ENCODE measurements at places on chromosomes 11 and 22. TPM values are rescaled to one million over a fixed set of nuclear protein-coding genes. Genes with fewer than 3 reads are reported as not detected.

- H3K4me3 ChIP-seq, result no peak overlapping the region
- H3K4me1 ChIP-seq, result no peaks in the 10 kb centered on the region
- H3K36me3 ChIP-seq, result no peaks in the 10 kb centered on the region
- no peak overlapping the region for H3K27ac ChIP-seq
- no peak for DNase-seq
These were observed 1030.8 kb upstream of the CCDC90B start for GRCh38 chr11:84316866-84317555.

DNA sequence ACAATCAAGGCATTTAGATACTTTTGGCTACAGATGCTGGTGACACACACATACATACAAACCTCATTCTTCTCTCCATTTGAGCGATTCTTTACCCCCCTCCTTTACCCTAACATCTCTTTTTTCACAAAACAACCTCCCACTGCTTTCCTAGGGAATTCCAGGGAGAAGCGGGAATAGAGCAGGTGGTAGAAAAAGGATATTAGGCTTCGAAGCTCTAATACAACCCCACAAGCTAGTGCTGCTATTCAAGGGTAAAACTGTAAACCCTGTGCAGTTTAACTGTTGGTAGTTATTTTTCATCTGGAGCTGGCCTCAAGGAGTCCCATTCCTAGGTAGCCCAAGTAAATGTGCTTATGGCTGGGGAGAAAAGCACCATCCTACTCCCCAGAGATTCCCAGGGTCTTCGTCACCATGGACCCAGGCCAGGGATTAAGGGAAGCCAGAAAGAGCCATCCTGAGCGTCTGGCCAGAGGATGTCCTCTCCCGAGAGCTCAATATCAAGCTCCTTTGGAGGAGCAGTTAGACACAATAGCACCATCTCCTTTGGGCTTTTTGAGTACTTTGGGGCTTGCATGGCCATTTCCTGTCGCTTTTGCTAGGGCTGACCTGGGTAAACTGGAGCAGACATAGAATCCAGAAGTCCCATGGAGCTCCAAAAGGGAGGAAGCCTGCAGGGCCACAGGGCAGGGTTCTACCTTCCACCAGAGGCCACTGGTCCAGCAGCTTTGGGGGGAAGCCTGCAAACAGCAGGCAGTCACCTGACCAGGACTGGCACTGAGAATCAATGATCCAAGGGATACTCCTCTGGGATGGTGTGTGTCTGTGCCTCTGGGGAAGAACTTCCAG is 3.1 kb downstream of the MAML2 start:
- H3K4me1 ChIP-seq, result peaks cover 46% of the 10 kb centered on the region
- H3K4me3 ChIP-seq, result peak overlapping the region; percentile 96
- peak; percentile 42 for DNase-seq
- peaks cover 13% of the 10 kb centered on the region for H3K36me3 ChIP-seq
- peak overlapping the region; percentile 90 for H3K27ac ChIP-seq

GRCh38 chr22:48858121-48858520 is 969.6 kb downstream of the BRD1 start:
- H3K4me1 ChIP-seq, result no peaks in the 10 kb centered on the region
- no peak overlapping the region for H3K27ac ChIP-seq
- no peak overlapping the region for H3K4me3 ChIP-seq
- H3K36me3 ChIP-seq, result no peaks in the 10 kb centered on the region
- no peak for DNase-seq

GRCh38 chr11:62933750-62934495 is 12.8 kb upstream of the CHRM1 start:
- no peaks in the 10 kb centered on the region for H3K4me1 ChIP-seq
- peaks cover 18% of the 10 kb centered on the region for H3K27me3 ChIP-seq
- no peak overlapping the region for H3K4me3 ChIP-seq
- H3K27ac ChIP-seq, result no peak overlapping the region
- no peak for DNase-seq

DNA sequence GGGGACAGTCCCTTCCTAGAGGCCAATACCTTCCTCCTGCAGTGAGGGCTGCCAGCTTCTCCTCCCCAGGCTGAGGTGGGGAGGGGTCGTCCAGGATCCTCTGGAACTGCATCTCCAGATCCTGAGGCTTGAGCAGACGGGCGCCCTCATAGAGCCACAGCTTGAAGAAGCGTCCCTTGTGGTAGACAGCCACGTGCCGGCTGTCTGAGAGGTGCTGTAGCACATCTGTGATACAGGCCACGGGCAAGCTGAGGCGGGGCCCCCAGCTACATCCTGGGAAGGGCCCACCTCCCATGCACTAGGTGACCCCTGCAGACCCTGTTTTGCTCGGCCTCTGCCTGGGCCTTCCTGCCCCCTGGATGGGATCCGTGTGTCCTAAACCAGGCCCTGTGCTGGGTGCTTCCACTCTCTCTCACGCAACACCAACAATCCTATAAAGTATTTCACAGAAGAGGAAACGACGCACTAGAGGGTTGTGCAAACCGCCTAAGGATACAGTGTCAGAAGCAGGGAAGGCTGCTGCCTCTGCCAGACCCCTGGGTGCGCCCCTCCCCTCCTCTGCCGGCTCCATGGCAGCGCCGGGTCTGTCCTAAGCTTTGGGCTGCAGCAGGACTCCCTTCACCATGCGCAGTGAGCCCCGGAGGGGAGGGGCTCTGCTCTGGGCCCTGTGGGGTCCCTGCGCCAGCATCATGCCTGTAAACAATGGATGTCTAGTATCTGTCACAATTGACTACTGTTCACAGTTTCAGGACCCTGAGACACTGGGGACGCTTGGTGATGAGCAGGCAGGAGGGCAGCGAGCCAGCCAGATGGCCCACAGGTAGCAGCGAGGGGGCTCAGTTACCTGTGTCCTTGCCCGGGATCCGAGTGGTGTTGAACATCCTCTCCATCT is 4.5 kb downstream of the CPT1B start:
- no peaks in the 10 kb centered on the region for H3K27me3 ChIP-seq
- peaks cover 6% of the 10 kb centered on the region for H3K4me1 ChIP-seq
- no peak for DNase-seq
- no peak overlapping the region for H3K4me3 ChIP-seq

DNA sequence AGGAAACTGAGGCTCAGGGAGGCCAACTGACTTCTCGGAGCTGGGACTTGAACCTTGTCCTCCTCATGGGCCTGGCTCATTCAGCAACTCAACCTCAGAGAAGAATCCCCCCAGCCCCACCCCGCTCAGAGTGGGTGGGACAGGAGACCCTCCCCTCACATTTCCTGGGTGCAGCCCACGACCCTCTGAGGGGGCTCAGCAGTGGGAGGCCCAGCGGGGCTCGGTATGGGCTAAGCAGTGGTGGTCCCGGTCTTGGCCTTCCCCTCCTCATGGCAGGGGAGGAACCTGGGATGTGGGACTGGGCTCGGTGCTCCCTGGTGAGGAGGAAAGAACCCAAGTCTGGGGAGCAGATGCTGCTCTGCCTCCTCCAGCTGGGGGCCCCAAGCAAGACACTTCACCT is 14.2 kb upstream of the CABP7 start:
- H3K4me1 ChIP-seq, result peaks cover 9% of the 10 kb centered on the region
- H3K27me3 ChIP-seq, result peaks cover 6% of the 10 kb centered on the region
- no peak overlapping the region for H3K27ac ChIP-seq
- no peak for DNase-seq

RFPL1 gene
- not detected for total RNA-seq
